ENCODE measurements at places on chromosomes 7 and 10.

- no peak for DNase-seq
These were observed 6.9 kb downstream of the HNRNPA2B1 start for GRCh38 chr7:26193432-26194207.

- no peak for DNase-seq
These were observed 57.5 kb downstream of the TRRAP start for GRCh38 chr7:98935811-98936210.

DNA sequence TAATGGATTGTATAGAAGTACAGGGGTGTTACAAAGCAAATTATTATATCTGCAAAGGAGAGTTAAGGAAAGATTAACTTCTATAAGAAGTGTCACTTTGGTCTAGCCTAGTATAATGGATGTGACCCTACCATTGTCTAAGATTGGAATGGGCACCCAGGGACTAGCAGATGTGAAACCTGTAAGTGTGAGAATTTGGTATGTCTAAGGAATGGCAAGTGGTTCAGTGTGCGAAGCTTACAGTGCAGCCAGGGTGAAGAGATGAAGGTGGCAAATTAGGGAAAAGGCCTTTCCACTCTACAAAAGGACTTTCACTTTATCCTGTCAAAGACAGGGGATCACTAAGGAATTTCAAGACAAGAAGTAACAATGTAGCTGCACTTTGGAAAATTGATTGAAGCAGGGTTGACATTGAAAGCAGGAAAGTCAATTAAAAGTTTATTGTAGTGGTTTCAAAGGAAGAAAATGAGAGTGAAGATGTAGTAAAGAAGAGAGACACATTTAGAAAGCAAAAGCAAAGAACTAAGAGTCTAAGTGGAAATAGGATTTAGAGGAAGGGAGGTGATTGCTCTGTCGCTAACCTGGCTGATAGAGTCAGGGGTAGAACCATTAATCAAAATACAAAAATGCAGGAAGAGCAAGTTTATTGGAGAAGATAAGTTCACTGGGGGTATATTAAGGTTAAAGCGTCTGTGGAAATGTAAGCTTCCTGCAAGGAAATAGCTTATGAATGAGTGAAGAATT lies 47.4 kb downstream of the KCND2 start:
- DNase-seq, result no peak

GRCh38 chr10:63553473-63553872 lies 32.3 kb downstream of the REEP3 start:
- no peak for DNase-seq

- DNase-seq, result peak; percentile 74
These were observed 285.6 kb downstream of the HGF start for GRCh38 chr7:81484261-81484660.

DNA sequence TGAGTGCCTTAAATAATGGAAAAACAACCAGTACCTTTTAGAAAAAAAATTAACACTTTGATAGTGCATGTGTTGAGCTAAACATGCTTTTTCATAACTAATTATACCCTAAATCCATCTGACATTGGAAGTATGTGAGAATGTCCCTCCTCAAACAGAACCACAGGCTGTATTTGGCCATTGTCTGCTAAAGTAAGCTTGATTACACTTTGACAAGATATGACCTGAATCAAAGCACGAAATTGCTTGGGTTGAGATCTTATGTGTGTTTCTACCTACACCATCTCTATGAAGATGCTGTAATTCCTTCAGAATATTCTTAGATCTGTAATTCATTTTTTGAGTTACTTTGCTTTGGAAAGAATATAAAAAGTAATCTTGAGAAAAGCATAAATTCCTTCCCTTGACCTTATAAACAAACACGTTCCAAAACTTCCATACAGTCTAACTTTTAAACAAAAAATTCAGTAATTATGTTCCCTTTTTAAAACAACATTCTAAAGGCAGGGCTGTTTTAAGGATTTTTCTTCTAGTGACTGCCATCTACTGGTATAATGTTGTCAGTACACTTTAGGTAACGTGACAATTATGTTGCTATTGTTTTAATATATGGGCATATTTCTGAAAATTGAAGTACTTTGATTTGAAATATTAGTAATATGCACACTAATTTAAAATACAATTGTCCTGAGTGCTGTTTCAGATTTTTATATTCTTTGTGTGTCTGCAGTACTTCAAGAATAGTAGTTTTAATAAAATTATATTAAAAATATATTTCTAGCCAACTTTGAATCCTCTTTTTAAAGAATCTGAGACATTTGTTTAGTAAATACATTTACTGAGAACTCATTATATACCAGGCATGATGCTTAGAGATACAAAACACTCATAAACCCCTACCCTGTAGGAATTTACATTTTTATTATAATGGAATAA lies 20.9 kb downstream of the CD36 start:
- DNase-seq, result no peak

GRCh38 chr7:115593111-115593510 lies 437.5 kb downstream of the TFEC start:
- DNase-seq, result no peak

DNA sequence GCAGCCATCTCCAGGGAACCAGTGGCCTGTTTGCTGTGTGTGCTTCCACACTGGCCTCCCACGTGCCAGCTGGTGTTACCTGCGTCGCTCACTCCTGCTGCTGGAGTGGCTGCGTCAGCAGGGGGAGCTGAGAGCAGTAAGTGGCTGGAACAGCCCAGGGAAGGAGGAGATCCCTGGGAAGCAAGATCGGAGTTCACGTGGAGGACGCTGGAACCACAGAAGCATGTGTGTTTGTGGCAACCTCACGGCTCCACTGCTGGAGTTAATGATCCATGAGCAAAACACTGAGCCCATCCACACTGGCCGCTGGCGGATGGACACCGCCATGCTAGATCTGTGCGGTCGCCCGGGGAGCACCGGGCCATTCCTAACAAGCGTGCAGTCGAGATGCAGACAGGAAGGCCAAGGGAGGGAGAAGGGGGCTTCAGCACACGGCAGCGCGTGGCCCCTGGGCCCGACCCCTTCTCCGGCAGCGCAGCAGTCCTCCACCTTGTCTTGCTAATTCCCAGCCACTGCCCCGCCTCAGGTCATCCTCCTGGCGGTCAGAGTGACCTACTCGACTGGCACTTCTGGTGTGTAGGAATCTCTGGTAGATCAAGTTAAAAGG lies 68.5 kb upstream of the EEPD1 start:
- DNase-seq, result no peak

GRCh38 chr7:95922191-95922590 lies 149.8 kb downstream of the DYNC1I1 start:
- no peak for DNase-seq

GRCh38 chr10:14270370-14270769 lies 60.4 kb downstream of the FRMD4A start:
- no peak for DNase-seq

DNA sequence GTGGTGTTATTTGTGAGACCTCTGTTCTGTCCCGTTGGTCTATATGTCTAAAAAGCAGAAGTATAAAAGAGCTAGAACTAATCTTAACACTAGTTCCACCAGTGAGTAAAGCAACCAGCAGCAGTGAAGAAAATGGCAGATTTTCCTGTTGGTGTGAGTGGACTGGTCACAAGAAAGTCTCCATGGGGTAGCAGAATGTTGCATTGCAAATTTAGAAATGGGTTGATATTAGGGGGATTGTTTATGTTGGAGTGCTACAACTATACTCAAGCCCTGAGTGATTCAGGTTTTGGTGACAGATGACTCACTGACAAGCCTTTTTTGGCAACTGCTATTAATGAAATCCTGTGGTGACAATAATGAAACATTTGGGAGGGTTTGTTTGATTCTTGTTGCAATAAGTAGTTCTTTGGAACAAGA lies 5.6 kb downstream of the AVL9 start:
- DNase-seq, result no peak

DNA sequence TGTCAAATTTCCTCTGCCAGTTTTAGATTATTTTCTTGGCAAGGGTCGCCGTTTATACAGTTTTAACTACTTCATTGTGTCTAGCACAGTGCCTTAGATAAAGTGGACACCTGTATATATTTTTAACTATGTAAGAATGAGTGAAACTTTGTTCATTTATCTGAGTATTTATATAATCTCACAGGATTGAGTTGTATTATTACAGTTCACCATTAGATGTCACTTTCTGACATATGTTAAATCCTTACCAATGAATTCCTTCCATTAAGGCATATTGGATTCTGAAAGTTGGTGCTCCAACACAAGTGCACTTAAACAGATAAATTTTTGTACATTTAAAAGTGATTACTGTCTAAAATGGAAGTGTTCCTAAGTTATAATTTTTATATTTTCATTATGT lies 43.0 kb downstream of the ZMYND11 start:
- no peak for DNase-seq

- no peak for DNase-seq
These were observed 323.5 kb upstream of the POM121L12 start for GRCh38 chr7:52711951-52712350.

GRCh38 chr10:78555128-78555527 lies 513.6 kb upstream of the ZMIZ1 start:
- DNase-seq, result no peak

- no peak for DNase-seq
These were observed 268.3 kb upstream of the FERD3L start for GRCh38 chr7:19413443-19413965.

DNA sequence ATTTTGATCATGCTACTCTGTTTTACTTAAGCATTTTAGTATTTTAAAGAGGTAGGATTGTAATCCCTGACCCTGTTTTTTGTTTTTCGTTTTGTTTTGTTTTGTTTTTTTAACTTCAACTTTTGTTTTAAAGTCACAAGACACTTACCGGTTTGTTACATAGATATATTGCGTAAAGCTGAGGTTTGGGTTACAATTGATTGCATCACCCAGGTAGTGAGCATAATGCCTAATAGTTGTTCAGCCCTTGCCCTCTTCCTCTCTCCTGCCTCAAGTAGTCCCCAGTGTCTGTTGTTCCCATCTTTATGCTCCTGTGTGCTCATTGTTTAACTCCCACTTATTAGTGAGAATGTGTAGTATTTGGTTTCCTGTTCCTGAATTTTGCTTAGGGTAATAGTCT lies 93.1 kb upstream of the TEX47 start:
- no peak for DNase-seq

DNA sequence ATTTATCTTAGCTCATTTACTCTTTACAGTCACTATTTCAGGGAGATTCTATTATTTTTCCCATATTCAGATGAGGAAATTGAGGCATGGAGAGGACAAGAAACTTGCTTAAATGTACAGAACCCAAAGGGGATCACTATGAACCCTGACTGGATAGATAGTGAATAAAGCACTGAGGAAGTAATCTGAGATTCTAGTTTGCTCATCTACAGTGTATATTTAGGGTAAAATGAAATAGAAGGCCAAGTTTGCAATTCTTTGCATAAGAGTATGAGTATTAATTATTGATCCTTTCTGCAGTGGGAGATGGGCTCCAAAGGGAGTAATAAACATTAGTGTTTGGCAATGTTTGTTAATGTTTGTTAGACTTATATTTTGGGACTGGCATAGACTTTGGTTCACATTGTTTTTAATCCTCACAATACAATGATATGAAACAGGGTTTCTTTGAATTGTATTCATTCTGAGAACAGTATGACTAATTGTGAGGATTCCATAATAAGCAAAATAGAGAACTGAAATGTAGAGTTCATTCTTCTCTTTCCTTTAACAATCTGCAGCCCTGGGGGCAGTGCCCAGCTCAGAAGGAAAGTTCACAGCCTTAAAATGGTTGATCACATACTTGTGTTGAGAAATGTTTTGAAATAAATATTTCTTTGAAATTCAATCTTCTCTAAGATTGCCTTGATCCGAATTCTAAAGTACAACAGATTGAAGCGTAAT lies 131.0 kb upstream of the ZNF804B start:
- DNase-seq, result no peak

DNA sequence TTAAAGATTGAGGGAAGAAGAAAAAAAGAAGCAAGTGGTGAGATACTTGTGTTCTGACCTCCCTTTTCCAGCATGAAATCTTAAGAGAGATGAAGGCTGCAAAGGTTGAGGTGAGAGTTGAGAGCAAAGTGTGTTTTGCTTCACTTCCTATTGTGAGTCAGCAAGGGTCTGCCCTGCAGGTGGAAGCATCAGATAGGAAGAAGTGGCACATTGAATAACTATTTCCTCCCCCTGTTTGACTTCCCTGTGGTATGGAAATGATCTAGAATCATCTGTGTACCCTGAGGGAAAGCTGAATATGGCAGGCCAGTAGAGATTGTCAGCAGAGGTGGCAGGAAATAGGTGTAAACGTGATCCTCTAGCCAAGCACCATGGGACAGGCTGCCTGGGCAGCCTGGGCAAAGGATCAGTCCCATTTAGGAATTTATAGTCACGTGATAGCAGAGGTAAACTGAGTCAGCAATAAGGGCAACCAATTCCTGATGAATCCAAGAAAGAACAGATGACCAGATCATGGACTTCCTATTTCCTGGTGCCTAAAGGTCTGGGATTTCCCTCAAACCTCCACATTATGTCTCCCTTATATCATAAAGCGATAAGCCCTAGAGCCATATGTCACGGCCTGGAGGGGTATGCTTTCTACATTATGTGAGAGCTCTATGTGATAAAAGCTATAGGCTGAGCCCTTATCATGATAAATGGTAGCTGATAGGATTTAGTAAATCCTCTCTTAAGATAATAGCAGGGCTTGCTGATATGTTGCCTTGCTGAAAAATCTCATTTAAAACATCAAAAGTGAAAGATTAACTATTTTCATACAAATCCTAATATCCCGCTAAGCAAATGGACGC lies 287.0 kb downstream of the MDFIC start:
- no peak for DNase-seq

DNA sequence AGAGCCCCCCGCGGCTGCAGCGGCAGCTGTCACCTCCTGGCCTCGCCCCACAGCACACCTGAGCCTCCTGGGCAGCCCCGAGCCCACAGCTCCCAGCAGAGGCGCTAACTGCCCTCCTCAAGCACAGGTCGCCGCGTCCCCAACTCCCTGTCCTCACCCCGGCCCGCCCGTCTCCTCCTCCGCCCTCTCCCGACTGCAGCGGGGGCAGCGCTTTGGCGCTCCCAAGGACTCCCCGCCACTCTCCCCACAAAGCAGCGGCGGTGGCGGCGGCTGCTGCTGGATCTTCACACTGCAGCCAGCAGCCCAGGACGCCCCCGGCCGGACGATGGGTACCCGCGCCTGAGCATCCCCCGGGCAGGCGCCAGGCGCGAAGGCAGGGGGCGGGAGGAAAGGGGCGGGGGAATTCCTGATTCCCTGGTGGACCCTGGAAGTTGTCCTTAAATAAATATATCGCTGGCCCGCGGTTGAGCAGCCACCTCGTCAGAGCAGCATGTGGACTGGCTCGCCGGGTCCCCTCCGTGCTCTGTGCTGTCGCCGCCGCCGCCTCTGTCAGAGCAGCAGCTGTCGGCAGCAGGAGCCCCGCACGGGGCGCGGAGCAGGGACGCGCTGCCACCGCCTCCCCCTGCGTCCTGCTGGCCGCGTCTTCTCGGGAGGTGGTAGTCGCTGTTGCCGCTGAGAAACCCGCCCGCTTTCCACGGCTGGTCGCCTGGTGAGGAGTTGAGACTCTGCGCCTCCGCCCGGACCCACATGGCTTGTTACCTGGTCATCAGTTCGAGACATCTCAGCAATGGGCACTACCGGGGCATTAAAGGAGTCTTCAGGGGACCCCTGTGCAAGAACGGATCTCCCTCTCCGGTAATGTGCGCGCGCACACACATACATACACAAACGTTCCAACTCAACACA lies at the start of gene ZNF804B:
ZNF804B (plus strand) TSS at position 471 of the 906 bp plus-strand sequence; CDS start at position 748, 277 bp downstream.
- peak; percentile 56 for DNase-seq

DNA sequence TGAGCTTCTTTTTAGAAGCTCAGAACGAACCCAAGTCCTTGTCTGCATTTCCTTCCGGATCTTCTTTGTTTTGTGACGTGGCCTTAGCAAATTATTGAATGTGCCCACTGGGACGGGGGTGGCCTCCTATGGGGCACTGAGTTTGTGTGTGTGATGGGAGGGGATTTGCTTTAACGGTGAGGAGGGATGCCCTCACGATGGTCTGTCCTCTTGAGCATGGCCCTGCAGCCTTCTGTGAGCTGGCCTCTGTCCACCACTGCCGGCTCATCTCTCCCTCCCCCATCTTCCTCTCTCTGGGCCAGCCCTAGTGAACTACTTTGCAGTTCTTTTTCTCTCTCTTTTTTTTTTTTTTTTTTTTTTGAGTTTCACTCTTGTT lies 62.9 kb upstream of the MKRN1 start:
- DNase-seq, result peak; percentile 75
